ENCODE measurements at places on chromosomes 4 and X.

GRCh38 chr4:184248216-184248615 is 30.5 kb upstream of the ENPP6 start:
- DNase-seq: no peak

DNA sequence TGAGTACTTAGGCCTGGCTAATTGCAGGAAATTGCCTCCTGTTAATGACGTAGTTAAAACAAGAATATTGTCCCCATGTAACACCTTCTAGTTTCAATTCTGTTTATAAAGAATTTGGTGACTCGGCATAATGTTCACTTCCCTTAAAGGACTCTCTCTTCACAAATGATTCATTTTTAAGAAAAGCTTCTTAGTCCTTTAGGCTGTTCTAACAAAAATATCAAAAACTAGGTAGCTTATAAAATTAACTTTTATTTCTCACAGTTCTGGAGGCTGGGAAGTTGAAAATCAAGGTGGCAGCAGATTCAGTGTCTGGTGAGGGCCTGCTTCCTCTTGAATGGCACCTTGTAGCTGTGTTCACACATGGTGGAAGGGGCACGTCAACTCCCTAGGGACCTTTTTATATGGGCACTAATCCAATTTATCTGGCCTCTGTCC is 23.8 kb downstream of the COL25A1 start:
- DNase-seq: no peak

DNA sequence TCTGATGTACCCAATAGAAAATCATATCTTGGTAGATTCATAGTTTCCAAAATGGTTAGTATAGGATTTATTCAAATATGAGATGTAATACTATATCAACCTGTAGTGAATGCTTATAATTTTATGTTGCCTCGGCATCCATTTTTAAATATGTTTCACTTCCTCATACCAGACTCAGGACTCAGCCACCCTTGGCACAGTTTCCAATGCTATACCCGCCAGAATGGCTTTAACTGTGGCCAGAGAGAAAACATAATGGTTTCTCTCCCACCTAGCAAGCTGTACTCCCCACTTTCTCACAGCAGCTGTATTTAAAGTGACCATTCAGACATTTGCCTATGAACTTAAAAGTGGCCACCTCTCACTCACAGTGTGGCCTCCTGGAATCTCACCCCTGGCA is 466.6 kb upstream of the PABPC4L start:
- DNase-seq: no peak

DNA sequence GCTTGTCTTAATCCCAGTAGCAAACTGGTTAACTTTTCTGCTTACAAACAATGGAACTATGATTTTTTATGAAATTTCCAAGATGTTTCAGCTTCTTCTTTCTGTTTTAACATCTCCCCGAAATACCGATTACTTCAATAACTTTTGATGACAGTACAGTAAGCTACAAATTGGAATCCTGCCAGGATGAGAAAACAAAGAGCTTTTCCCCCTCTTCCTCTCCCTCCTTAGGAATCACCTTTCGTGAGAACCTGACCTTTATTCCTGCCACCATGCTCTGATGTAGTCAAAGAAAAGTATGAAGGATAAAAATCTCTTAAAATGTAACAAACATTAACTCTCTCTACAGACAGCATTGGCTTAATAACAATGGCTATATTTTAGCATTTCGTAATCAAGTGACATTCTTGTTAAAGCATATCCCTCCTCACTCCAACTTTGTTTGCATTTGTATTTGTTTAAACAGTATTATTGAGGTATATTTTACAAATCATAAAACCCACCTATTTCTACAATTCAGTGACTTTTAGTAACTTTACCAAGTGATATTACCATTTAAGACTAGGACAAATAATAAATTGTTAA is 148.7 kb upstream of the NAP1L5 start:
- no peak for DNase-seq

DNA sequence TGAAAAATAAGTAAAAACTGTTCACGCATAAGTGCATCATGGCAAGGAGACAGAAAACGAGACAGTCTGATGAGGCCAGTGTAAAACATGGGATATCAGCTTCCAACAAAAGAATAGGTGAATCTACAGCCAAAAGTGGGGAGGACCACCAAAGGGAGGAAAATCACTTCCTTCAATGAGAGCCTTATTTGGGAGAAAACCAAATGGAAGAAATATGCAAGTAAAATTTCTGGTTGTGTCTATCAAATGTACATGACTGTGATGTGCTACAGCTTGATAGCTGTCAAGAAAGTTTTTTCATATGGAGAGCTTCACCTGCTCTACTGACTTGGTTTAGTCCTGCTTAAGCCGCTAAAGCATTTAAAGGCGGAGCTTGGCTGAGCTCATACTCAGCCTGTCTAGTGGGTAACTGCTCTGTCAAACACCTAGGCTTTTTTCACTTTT is 66.2 kb downstream of the MAGEA1 start:
- no peak for DNase-seq

- no peak for DNase-seq
These were observed 416.4 kb downstream of the CCSER1 start for GRCh38 chr4:90543419-90544170.

DNA sequence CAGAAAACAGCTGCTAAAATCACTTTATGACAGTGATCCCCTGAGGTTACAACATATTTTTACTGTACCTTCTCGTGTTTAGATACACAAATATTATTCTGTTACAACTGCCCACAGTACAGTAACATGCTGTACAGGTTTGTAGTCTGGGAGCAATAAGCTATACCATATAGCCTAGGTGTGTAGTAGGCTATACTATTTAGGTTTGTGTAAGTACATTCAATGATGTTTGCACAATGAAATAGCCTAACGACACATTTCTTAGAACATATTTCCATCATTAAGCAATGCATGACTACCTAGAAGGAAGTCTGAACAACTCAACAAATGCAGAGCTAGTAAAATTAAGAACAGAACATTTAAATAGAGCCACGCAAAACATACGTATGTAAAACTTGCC is 112.7 kb downstream of the ZAR1 start:
- DNase-seq: no peak

GRCh38 chr4:8932884-8933283 is 61.2 kb upstream of the HMX1 start:
- DNase-seq: no peak

GRCh38 chrX:141673946-141674345 is 24.6 kb downstream of the SPANXD start:
- no peak for DNase-seq

GRCh38 chr4:81628489-81628888 is 156.8 kb upstream of the RASGEF1B start:
- DNase-seq: no peak

GRCh38 chr4:77203380-77204197 is 46.6 kb downstream of the CCNG2 start:
- DNase-seq: peak; percentile 77

DNA sequence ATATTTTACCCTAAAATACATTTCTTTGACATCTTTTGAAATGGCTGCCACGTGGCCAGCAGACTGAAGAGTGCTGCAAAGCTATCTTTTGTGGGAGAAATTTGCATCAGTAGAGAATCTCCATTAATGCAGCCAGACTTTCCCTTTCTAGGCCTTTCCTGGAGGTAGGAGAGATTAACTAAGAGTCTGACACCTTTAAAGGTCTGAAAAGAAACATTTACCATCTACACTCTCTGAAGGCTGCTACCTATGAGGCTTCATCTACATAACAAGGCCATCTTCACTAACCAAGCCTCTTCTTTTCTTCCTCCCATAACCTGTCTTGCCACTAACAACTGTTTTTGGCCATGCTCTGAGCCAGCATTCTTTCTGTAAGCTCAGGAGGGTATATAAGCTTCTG is 17.8 kb upstream of the SPRY1 start:
- DNase-seq: no peak

GRCh38 chr4:54093324-54094240 is 6.4 kb upstream of the GSX2 start:
- DNase-seq: no peak

DNA sequence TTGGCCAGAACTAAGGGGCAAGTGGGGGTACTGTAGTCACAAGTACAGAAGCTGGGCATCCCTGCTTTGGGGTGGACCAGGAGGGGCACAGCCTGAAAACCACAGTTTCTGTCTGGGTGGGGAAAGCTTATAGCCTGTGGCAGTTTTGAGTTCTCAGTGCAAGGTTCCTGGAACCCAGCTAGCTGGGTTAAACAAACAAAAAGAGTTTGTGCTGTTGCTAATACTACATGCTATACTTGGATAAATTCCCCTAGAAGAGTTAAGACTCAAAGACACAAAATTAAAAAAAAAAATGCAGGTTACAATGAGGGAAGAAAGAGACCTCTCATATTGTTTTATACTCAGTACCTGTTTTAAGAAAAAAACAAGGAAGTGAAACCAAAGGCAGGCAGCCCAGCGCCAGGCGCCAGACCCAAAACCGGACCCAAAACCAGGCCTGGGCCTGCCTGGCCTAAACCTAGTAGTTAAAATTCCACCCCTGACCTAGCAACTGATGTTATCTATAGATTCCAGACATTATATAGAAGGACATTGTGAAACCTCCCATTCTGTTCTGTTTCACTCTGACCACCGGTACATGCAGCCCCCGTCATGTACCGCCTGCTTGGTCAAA is 50.8 kb downstream of the SLC2A9 start:
- DNase-seq: no peak

- DNase-seq: no peak
These were observed 70.5 kb upstream of the IGSF1 start for GRCh38 chrX:131359611-131360010.

GRCh38 chr4:18980516-18981233 is 959.1 kb upstream of the LCORL start:
- DNase-seq: peak; percentile 18

DNA sequence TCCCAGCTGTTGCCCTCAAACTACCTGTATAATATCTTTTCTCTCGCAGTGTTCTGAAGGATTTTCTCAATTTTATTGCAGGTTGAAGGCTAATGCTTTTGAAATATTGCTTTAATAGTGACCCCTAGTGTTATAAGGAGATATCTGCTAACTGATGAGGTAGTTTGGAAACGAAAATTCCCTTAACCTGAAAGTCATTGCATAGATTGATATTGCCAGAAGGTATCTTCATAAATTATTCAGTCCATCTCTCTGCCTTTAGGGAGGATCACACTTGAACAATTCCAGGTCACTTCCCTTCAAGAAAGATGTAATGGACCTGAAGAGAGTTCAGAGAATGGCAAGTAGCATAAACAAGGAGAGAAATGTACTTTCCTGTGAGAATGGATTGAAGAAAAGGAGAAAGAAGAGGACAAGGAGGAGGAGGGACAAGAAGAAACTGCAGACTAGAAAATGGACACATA is 44.1 kb downstream of the TIGD4 start:
- DNase-seq: no peak

DNA sequence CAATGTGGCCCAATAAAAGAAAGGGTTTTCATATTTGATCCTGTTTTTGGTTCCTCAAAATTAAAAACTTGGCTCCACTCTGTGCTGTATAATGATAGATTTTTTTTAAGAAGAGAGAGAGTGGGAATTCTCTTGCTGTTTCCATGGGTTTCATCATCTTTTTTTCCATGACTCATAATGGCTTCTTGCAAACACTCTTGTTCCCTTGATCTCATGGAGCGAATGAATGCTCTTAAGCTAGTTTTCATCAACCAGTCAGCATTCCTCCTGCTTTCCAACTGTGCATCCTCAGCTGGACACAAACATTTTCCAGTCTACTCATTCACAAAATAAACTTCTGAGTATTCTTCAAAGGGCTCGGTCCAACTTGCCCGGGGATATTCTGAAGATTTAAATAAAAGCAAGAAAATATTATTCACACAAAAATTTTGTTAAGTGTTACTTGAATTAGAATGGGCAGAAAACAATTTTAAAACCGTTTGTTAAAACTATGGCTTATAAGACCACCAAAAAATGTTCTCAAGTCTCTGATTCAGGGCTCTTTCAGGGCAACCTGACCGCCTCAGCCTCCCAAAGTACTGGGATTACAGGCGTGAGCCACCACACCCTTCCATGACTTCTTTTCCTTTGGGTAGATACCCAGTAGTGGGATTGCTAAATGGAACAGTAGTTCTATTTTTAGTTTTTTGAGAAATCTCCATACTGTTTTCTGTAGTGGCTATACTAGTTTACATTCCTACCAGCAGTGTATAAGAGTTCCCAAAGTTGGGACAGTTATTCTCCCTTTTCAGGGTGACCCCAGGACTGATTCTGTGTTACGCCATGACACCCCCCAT is 64.7 kb downstream of the TMEM156 start:
- no peak for DNase-seq

- no peak for DNase-seq
These were observed 68.2 kb downstream of the ZNF827 start for GRCh38 chr4:145870155-145871020.

- DNase-seq: no peak
These were observed 48.1 kb upstream of the ENPP6 start for GRCh38 chr4:184265546-184266351.

DNA sequence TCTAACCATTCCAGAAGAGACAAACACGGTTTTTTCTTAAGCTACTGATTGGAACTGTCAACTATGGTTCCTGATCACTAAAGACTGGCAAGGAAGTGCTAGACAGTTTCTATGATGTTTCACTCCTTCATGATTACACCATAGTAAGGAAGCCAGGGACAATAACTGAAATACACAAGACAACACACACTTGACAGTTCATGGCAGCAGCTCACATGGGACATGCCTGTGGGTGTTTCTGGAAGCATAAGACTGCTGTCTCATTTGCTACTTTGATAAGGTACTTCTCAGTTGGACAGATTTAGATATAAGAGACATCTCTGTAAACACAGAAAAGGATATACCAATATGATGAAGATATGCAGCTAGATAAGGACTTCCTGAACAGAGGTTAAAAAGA is 8.3 kb upstream of the IRAK1 start:
- no peak for DNase-seq

GRCh38 chr4:102042871-102043802 is 252.6 kb downstream of the BANK1 start:
- no peak for DNase-seq

GRCh38 chr4:127155555-127155954 is 477.2 kb upstream of the INTU start:
- no peak for DNase-seq

- no peak for DNase-seq
These were observed 175.8 kb downstream of the CCNG2 start for GRCh38 chr4:77332696-77333270.

DNA sequence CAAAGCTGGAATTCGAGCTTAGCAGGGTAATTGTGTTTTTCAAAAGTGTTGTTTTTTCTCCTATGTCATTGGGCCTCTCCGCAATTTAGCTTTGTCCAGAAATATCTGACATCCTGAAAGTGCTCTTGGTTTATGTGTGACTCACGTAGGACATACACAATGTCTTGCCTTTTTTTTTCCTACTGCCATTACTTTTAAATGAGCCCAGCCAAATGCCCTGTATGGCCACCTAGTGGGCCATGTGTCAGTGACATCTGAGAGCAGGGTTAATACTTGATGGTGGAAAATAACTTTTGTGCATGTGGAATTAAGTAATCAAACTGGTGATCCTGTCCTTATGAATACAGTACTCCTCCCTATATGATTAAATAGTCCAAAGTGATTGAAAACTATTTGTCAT is 1411.1 kb upstream of the TENM3 start:
- DNase-seq: no peak

- peak; percentile 61 for DNase-seq
These were observed 60.1 kb downstream of the SH2D1A start for GRCh38 chrX:124406294-124407014.

Data from femur (tissue), 1 donor.